ENCODE measurements at places on chromosomes 12 and 14. TPM values are rescaled to one million over a fixed set of nuclear protein-coding genes. Genes with fewer than 3 reads are reported as not detected.

Gene CPSF2
- 59.7 TPM for total RNA-seq

Gene TAS2R13
- total RNA-seq: not detected

Gene IFI27
- 179 TPM for total RNA-seq

Gene RGS6
- not detected for total RNA-seq

DNA sequence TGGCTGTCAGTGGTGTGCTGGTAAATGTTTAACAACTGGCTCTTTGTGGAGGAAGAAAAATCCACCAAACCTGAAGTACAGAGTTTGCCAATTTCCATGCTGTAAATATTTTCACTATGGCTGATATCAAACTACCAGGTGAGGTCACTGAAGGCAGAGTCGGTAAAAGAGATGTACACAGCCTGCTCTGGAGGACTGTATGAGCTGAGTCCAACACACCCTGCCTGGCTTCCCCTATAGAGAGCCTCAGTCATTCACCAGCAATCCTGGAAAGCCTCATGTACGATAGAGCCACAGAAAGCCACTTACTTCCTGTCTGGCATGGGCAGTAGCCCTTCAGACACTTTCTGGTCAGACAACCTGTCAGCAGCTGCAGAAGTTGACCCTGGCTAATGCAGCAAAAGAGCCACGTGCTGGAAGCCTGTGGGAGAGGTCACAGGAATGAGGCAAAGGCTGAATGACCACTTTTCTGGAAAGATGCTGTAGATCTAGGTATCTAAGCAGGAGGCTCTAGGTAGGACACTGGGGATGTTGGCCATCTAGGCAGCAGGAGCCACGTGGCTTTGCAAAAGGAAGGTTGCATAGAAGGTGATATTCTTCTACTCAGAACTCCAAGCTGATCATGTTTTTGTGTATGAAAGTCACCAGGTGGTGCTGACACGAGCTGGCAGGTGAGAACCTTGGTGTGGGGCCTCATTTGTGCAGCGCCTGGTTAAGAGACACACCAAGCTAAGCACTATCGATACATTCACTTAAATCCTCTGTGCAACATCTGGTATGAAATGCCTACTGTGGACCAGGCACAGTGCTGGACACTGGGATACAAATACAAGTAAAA, 553.9 kb downstream of the VRK1 start:
- DNase-seq: no peak

DNA sequence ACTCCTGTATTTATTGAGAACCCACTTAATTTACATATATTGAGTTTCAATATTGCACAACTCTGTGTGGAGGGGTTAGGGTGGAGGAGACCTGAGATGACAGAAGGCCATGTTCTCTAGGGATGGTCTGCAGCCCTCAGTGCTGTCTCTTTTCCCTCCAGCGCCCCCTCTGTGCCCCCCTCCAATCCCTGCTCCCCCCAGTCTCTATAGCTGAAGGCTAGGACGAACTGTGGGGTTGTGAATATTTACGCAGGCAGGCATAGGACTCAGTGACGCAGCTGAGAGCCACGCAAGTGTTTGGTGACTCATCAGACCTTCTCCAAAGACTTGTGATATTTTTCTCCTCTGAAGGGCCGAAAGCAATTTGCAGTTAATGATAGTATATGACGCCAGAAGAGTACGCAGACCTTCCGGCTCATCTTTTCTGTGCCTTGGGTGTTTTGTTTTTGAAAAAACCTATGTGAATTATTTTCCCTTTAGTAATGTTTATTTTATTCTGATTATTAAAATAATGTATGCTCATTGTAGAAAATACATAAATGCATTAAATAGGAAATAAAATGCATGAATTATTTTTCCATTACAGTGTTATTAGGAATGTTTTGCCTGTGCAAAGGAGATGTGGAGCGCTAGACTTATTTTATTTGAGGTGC, 85.3 kb downstream of the SLC25A47 start:
- DNase-seq: no peak

DNA sequence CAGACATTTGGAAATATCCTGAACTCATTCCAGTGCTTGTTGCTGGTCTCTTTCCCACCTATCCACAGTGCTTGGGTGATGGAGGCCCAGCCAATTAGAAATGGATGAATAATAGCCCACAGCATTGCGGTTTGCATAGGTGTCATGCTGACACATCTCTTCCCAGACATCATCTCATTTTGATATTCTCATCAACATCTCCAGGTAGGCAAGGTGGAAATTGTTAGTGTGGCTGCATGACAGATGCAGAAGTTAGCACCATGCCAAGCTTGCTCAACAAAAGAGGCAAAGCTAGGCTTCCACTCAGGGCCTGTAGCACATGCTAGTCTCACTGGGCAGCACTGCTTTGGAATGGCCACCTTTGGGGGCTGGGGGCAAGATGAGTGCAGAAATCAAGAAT, 1118.9 kb downstream of the VRK1 start:
- no peak for DNase-seq

- no peak for DNase-seq
Observed at GRCh38 chr12:90543841-90544240, 411.1 kb downstream of the CCER1 start.

DNA sequence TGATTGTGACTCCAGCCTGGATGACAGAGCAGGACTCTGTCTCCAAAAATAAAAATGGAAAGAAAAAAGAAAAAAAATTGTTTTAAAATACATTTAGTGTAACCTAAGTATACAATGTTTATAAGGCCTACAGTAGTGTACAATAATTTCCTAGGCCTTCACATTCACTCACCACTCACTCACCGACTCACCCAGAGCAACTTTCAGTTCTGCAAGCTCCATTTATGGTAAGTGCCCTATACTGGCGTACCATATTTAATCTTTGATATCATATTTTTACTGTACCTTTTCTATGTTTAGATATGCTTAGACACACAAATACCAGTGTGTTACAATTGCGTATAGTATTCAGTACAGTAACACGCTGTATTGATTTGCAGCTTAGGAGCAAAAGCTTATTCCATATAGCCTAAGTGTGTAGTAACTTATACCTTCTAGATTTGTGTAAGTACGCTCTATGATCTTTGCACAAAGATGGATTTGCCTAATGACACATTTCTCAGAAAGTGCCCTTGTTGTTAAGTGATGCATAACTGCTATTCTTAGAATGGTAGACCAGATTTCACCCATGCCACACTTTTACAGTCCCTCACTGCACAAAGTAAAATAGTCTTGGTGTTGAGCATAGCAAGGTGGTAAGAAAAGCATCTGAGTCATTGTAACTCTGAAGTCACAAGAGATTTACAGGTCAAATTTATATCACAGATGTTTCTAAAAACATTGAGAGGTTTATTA, 151.9 kb downstream of the LRRK2 start:
- DNase-seq: peak; percentile 30

DNA sequence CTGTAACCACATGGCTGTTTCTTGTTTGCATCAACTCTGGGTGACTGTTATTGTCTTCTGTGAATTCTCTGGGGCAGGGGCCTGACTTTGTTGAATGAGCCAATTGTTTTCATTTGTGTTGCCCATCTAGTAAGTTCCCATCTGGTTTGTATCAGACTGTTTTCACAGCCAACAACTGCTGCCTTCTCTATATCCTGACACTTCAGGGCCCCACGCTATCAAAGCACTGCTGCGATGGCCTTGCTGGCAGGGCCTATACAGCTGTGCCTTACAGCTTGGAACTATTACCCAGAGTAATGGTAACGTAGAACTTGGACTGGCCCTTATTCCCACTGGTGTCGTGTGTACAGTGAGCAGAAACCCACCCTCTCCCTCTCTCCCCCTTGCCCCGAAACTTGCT, 104.3 kb upstream of the DACT1 start:
- DNase-seq: no peak

DNA sequence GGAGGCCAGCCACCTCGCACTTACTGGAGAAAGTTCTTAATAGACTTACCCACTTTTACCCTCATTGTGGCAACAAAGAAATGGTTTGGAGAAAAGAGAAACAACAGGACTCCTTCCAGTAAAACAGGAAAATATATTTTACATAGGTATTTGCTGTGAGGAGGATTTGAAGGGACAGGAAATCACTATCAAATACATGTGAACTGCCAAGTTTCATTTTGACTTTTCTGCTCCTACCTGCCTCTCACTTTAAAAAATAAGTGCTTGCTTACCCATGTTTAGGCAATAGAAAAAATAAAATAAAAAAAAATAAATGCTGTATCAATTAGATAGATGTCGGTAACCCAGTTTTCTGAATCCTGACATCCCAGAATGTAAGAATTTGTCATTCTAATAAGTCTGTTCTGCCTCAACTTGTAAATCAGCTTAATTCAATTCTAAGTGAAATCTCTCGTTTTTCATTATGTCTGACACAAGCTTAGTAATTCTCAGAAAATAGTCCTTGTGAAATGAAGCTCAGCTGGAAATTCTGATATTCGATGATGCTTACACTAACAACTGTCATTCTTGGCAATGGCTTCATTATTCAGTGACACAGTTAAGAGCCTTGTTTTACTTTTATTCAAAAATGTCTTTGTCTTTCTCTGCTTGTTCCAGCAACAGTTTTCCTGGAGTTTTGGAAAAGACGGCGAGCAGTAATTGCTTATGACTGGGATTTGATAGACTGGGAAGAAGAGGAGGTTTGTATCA, 131.3 kb downstream of the SLC5A8 start:
- no peak for DNase-seq

- peak; percentile 53 for DNase-seq
Observed at GRCh38 chr12:53452159-53453077, 516 bp downstream of the PCBP2 start.

GRCh38 chr14:57464008-57464730, 29.5 kb downstream of the CCDC198 start:
- peak; percentile 72 for DNase-seq

DNA sequence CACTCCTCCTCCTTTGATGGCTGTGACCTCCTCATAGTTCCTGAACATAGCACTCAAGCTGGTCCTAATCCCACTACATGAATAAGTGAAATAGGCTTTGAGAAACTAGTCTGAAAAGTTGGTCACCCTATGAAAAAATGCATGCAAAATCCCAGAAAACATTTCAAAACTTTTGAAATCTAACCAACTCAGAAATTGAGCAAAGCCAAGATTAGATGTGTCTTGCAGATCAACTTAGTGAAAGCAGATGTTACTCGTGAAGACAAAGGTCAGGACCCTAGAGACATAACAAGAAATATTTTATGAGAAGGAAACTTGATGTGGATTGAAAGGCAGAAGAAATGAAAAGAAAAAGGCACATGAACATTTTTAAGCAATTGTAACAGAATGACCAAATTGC, 63.3 kb downstream of the TSHR start:
- no peak for DNase-seq
